Activated T-helper 17 cell treated with anti-CD3 and anti-CD28 coated beads, Interleukin-2, amount 50 U/mL, for 72 hours (primary cell): ENCODE measurements at places on chromosomes 7 and 10.

DNA sequence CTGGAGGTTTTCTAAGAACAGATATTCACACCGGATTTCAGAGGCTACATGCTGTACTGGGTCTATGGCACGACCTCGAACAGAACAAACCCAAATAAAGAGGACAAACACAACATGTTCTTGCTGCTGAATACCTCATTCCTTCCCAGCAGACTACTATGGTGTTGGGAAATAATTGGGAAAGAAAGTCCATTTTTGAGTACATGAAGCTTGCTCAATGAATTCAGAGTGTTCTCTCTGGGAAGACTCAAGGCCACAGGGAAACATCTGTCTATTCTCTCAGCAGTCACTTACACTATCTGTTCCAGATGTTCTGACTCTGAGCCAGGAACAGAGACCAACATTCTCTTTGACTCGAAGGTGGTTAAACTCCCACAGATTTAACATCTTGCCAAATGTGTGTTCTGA is 30.9 kb downstream of the LAMB1 start:
- ATAC-seq = no peak

DNA sequence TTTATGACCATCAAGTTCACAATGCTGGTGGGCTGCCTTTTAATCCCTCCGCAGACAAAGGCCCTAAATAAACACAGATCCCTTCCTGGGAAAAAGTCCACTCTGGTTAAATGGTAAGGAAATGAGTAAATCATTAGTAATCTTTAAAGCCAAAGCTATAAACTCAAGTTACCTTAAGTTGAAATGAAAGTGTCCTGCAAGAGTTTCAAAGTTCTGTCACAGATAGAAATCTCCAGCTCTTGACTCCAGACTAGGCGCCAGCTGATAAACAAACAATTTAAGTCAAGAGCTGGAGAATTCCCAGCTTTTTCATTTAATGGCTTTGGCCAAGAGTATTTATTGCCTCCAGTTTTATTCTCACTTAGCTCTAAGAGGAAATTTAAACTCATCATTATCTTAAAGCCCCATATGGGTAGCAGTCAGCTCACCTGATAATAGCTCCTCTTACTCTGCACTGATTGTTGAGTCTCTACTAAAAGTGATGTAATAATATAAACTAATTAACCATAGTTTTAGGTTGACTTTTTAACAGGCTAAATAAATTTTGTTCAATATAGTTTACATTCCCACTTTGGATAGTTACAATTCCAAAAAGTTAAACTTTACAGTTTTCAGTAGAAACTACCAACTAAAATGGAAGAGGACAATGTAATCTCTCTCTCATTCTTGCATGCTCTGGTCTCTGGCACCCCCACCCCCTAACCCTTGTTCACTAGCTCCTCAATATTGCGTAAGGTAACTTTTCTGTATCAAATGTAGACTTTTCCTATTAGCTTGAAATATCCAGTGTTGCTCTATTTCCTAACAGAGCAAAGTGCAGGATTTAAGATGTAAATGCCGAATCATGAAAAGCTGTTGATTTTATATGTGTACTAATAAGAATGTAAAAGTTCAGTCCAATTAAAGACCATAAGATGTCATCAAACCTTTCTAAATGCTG is 56.1 kb downstream of the HIBADH start:
- ATAC-seq = no peak

DNA sequence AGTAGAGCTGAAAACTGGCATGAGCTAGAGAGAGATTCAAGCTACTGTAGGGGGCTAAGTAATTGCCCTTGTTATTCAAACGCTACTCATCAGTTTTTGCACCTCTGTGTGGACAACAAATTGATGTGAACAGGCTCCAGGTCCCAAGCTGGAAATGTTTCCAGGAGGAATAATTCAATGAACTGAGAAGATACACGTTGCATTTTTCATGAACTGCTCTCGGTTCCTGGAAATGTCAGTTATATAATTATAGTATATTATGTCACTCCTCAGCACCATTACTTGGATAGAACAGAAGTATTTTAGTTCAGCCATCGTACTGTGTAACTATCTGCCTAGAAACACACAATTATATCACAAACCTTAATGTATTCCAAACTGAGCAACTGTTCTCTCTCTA is 65.9 kb upstream of the A1CF start:
- no peak for ATAC-seq

- ATAC-seq = peak; percentile 73
Measured at GRCh38 chr10:63542835-63543575, 21.8 kb downstream of the REEP3 start.

- ATAC-seq = no peak
Measured at GRCh38 chr7:46202379-46202778, 281.3 kb upstream of the IGFBP3 start.

GRCh38 chr7:85593355-85593754 is 406.5 kb upstream of the SEMA3D start:
- no peak for ATAC-seq
